ENCODE measurements at places on chromosomes 12 and 14.

GRCh38 chr14:94601884-94602391 is 10.3 kb upstream of the SERPINA3 start:
- DNase-seq: no peak

DNA sequence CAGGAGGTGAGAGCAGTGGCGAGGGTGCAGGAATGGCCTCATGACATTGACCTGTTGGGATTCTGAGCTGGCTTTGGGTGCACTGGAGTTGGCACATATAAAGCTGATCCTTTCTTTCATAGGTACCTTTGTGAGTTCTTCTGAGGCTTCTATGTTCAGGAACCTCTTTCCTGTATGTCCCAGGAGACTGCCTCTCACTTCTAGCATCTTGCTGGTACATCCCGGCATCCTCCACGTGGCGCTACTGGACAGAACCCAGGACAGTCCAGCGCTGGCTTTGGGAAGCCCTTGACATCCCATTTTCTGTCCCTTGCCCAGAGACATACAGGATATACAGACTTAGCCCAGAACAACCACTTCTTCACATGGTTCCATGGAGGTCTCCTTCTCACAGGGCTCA is 44.4 kb upstream of the BATF start:
- no peak for DNase-seq

GRCh38 chr12:123867141-123867540 is 105.0 kb downstream of the DNAH10 start:
- DNase-seq: no peak

DNA sequence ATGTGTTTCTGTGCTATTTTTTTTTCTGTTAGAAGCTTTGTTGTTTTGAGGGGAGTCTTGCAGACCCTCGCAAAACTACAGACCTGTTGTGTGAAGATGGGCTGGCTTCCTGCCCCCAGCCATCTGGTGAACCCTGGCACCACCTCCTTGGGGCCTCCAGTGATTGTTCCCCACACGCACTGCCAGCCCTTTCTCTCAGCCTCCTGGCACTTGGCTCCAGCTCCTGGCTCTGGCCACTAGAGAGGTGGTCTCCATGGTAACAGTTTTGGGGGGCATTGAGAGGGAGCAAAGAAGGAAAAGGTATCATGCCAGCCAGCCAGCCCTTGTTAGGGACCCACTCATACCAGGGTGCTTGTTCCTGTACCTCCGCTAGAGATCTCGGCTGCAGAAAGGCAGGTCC is 176.4 kb upstream of the RPH3A start:
- no peak for DNase-seq

DNA sequence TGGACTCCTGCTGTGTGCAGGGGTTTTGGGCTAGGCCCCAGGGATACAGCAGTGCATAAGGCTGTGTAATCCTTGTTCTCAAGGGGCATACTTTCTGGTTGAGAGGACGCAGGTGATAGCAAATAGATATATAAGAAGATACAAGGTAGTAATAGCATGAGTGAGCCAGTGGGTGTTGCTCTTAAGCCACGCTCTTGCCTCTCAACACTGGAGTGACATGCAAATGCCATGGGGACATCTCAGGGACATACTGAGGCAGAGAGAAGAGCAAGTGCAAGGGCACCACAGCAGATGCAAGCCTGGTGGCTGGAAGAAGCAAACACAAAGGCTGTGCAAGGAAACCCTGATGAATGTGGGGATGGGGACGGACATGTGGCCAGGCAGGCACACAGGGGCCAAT is 223.3 kb downstream of the CHST11 start:
- no peak for DNase-seq

DNA sequence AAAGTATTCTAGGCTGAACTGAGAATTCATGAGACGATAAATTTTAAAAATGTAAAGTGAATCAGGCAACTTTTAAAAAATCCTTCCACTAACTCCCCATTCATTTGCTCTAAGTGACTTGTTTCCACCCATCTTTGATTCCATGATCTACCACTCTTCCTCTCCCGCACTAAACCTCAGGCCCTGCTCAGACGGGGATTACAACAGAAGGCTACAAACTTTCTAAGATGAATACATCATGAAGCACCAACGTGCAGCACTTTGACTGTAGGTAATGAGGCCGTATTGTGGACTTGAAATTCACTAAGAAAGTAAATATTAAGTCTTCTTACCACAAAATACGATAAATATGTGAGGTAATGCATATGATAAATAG is 30.0 kb downstream of the TMEM132D start:
- no peak for DNase-seq

DNA sequence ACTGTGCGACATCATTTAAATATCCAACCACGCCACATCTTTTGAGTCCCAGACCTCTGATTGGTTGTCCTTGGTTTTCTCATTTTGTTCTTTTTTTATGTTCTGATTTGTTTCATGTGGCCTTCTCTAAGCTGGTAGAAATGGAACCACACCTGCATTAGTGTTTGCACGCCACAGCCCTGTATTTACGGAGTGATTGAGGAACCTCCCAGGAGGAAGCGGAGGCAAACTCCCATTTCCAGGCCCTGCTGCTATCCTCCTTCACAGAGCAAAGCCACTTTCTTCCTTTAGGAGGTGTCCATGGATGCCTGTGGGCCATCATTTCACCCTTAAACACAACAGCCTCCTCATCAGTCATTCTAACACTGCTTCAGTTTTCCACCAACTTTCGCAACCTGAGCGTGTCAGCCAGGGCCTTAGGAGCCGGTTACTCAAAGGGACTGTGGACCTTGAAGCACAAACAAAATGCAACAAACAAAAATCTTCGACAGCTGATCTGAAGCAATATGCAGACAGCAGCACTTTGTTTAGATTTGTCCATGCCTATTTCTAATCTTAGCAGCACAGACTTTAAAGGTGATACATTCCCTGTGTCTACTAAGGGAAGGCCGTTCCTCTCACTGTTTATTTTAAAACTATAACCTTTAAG is 1258.1 kb upstream of the TMEM132C start:
- DNase-seq: no peak

DNA sequence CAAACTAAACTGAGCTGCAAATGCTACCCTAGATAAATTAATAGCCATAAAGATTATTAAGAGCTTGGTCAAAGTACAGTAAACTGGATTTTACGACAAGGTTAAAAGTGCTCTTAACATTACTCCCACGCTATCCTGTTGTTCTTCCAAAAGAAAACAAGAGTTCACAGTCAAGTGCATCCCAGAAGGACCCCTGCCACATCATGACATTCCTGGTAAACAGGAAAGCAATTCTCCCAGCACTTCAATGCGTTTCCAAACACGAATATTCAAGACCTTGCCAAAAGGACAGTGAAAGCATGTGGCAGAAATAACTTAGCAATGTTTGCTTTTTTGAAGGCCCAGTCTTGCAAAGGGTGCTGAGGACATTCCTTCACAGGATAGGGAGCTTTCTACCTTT is 11.2 kb downstream of the SPRING1 start:
- no peak for DNase-seq

DNA sequence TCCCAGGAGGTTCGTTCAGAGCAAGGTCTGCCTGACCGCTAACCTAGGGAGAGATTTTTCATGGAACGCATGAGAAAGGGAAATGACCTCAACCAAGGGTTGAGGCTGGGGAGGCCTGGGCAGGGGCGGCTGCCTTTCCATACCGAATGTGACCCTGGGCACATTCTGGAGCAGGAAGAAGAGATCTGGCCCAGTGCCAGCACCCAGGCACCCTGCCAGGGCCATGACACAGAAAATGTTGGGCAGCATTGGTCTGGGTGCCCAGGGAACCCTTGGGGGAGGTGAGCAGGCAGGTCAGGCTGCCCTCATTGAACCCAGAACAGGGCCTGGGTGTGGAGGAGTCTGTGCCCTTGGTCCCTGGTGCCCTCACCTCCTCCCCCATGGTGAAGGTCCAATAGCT is 106.8 kb downstream of the CALM1 start:
- no peak for DNase-seq

DNA sequence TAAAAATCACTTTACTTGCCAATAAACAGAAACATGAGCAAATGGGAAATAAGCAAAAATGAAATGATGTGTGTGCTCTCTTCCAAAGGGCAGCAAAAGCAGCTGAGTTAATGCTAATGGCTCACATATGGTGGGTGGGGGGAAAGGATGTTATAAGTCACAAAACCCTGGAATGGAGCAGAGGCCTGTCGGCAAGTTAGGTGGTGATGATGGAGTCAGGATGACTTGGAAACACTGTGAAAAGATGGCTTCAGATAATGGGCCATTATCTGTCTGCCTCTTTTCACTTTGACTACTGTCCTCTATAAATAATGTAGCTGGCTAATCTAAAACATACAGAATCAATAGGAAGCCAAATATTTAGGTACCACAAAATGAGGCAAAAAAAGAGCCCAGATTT is 228.7 kb downstream of the APAF1 start:
- DNase-seq: no peak

DNA sequence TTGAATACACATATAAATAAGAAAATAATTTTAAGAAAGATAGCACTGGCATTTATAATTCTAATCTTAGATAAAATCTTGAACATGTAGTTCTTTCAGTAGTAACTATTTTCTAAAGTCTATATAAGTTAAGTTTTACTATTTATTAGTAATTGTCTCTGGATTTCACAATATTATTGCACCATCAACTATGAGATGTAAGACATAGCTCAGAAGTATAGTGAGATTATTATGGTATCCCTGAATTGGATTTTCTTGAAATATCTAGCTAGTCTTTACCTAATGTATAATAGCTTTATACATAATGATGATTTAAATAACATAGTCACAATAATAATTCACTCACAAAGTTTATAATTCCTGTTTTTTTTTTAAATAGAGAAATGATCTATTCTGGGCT is 6.7 kb downstream of the CLEC12A start:
- DNase-seq: no peak

- no peak for DNase-seq
Observed at GRCh38 chr12:40117818-40118217, 11.9 kb upstream of the SLC2A13 start.

- no peak for DNase-seq
Observed at GRCh38 chr12:92068459-92068858, 77.2 kb downstream of the BTG1 start.

DNA sequence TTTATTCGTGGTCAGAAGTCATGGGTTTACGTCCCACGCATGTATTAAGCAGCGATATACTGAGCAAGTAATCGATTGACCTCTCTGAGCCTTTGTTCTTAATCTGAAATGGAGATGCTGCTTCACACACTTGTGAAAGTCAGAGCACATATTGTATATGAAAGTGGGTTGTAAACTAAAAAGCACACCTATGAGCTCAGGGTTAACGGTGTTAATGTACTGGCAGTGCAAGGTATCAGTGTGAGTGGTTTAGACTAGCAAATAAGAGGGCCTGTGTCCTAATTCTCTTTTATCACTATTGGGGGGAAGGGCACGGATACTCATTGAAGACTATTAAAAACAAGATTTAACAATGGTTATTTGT is 676 bp downstream of the MRPL42 start:
- DNase-seq: no peak

DNA sequence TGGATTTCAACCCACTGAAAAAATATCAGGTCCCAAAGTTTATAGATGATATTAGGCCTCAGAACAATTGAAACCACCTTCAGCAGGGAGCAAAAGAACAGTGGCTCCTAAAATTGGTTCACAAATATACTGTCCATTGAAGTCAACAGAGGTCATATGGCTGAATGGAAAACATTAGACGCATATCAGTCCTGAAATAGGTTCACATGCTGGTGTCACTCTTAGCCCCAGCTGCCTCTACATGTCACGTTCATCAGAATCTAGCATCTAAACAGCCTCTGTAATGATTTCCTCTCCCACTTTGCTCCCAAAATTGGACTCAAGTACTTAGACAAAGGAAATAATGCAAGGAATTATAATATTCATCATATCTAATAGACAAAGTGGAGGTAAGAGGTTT is 8.7 kb downstream of the FLRT2 start:
- no peak for DNase-seq

DNA sequence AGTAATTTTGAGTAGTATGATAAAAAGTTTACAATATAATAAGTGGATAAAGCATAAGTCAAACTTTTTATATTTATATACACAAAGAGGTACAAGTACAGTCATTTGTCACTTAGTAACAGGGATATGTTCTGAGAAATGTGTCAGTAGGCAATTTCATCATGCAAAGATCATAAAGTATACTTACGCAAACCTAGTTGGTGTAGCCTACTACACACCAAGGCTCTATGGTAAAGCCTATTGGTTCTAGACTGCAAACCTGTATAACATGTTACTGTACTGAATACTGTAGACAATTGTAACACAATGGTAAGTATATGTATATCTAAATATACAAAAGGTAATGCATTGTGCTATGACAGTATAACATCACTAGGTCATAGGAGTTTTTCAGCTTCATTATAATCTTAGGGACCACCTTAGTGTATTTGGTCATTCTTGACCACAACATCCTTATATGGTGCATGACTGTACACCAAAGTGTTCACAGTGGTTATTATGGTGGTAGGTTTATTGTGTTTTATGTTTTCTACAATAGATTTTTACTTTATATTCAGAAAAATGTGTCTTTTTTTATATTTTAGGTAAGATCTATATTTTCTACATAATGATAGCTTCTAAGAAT is 14.9 kb upstream of the SCFD1 start:
- no peak for DNase-seq

- DNase-seq: no peak
Observed at GRCh38 chr14:70108419-70108818, 80.3 kb downstream of the SLC8A3 start.

GRCh38 chr14:49640540-49641417 is 5.7 kb upstream of the DNAAF2 start:
- no peak for DNase-seq

DNA sequence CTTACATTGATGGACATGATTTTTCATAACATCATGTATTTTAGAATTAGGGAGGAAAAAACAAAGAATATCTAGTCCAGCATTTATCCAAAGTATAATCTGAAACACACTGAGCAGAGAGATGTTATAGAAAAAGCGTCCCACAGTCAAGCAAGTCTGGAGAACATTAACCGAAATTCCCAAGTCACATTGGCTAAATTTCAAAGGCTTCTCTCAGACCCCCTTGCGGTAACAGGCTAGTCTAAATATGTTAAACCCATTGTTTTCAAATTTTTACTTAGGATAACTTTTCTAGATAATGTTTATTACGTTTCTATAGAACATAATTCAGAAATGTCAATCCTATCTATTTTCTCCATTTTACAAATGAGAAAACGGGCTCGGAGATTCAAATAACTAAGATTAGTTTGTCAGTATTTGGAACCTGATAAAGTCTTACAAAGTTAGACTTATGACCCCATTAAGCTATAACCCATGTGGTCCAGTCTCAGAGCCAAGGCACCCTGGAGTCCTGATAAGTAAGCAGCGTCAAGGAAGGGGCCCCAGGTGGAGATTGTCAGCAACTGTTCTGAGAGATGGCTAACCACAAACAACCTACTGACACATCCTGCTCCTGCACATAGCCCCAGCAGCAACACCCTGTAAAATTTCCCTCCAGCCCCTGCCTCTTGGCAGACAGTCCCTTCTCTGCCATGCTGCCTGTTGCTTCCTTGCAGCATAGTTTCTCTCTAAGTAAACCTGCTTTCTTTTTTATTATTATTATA is 220.6 kb upstream of the TMEM260 start:
- DNase-seq: no peak

- no peak for DNase-seq
Observed at GRCh38 chr12:31527083-31527482, 63.9 kb downstream of the DENND5B start.

- no peak for DNase-seq
Observed at GRCh38 chr12:5114436-5114835, 70.8 kb downstream of the KCNA5 start.

Measured in right renal pelvis (tissue), 4 donors.